ENCODE measurements at places on chromosomes 5 and 9. TPM values are rescaled to one million over a fixed set of nuclear protein-coding genes. Genes with fewer than 3 reads are reported as not detected.

GRCh38 chr5:115565233-115565632, 20.7 kb upstream of the FEM1C start:
- no peak for DNase-seq

DIRAS2 gene
- not detected for total RNA-seq

- DNase-seq = no peak
These were observed 9.9 kb downstream of the C9orf40 start for GRCh38 chr9:74942801-74943200.

PCDHA6 gene
- not detected for total RNA-seq

MYORG gene
- total RNA-seq = 0.36 TPM

DNA sequence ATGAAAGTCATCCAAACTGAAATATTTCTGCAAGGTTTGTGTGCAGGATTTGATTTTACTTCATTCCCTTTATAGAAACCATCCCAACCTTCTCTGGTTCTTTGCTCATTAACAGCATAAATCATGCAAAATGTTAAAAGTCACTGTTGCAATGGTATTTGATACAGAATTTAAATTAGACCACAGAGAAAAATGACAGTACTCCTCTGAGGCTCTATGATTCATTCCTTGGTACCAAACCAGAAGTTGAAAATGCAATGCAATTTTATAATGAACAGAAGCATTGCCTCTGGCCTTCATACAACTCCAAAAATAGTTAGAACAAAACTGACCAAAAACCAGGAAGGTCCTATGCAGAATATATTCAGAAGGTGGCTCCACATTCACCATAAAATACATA, 607.1 kb downstream of the TLE1 start:
- DNase-seq = no peak

- DNase-seq = no peak
These were observed 446.5 kb downstream of the EFNA5 start for GRCh38 chr5:107224272-107224671.

DNA sequence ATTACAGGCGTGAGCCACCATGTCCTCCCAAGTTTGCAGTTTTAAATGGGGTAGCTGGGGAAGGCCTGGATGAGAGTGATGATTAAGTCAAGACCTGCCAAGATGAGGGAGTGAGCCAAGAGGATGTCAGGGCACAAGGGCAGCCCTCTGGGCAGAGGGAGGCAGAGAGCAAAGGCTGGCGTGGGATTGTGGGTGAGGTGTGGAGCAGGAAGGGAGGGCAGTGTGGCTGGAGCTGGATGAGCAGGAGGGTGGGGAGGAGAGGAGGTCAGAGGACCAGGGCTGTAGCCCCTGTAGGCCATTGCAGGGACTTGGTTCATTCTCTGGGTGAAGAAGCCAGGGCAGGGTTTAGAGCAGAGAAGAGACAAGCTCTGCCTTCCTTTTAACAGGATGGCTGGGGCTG, 53.7 kb upstream of the CTNNA1 start:
- DNase-seq = no peak

DNA sequence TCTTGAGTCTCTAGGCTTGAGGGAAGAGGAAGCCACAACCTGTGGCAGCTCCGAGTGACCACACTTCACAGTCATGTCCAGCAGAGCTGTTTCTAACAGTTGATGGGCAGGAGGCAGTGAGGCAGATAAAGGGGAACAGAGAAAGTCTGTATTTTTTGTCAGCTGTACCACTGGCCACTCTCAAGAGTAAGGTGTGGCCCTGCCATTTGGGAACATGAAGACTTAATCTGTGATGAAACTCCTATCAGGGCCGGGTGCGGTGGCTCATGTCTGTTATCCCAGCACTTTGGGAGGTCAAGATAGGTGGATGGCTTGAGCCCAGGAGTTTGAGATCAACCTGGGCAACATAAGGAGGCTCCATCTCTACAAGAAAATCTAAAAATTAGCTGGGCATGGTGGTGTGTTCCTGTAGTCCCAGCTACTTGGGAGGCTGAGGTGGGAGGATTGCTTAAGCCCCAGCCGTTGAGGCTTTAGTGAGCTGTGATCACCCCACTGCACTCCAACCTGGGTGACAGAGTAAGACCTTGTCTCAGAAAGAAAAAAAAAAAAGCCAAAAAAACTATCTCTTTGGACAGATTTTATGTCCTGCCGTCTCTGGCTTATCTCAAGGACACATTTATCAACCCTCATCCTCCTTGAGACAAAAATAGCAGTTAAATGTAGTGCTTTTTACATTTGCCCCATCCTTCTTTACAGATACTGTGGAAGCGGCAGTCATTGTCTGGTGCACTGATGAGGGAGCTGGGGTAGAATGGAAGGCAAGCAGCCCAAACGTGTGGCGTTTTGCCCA, 11.9 kb upstream of the COL15A1 start:
- no peak for DNase-seq

- no peak for DNase-seq
These were observed 142.4 kb downstream of the PCSK5 start for GRCh38 chr9:76032797-76033373.

GRCh38 chr5:139390639-139391569, 1.2 kb upstream of the MZB1 start:
- no peak for DNase-seq

DNA sequence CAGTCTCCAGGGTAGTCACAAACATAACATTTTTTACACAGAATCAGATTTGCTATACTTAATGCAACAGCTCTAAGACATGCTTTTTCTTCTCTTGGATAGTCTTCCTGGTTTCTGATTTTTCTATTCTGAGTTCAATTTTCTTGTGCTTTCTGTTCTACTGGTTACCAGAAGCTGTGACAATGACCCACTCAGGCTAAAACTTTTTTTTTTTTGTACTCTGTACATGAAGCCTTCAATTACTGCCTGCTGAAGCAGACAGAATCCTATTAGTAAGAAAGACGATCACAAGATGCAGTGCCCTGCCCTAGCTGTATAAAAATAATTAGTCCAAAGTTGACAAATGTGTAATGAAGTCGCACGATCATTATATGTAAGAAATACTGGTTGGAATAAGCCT, 231.1 kb upstream of the TBCA start:
- no peak for DNase-seq

DNA sequence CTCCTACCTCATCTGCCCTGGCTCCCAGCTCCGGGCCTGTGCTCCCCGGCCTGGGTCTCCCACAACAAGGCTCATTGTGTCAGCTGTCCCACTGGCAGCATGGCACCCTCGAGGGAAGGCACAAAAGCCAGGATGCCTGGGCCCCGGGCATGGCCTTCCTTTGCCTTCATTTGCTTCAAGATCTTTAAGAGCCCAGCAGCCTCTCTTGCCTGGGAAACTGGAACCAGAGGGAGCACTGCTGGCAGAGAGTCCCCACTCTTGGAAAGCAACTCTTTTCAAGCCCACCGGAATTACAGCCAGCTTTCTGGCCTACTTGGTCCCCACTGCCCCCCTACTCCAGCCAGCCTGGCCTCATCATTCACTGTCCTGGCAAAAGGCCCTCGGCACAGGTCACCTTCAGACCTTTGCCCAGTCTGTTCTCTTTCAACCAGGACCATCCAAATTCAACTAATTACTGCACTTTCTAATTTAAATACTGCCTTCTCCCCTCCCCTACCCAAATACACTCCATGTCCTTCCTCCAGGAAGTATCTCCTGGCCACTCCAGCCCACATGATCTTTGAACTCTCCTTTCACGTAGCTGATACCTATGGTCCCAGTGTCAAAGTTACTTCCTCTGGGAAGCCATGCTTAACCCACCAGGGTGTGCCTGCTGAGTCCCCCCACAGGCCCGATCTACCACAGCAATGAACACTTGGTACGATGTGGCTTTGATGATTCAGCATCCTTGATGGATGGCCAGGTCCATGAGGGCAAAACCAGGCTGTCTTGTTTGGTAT, 8.9 kb downstream of the ZER1 start:
- DNase-seq = no peak

LIX1 gene
- total RNA-seq = not detected

- no peak for DNase-seq
These were observed 15.6 kb downstream of the NDUFAF2 start for GRCh38 chr5:60960591-60960990.

DNA sequence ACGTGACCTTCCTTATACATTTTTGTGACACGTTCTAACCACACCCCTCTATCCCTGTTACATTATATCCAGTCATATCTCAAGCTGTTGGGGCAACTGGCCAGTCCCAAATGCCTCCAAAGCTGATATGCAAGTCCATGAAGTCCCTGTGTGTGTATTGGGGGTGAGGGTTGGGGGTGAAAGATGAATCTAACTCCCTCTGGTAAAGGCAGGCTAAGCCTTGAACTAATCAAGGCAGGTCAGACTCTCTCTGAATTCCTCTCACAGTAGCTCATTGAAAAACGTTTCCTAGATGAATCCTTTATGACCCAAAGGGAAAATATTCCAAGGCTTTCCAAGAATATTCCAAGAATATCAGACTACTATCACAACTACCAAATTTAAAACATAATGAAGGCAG, 174.4 kb downstream of the MUSK start:
- no peak for DNase-seq

GRCh38 chr9:120985819-120986222, 59.2 kb upstream of the TRAF1 start:
- DNase-seq = no peak

SH3PXD2B gene
- total RNA-seq = 1.6 TPM

GRCh38 chr9:126527109-126527825, 86.5 kb upstream of the LMX1B start:
- DNase-seq = no peak

GRCh38 chr5:90585337-90585986, 26.9 kb downstream of the ADGRV1 start:
- no peak for DNase-seq

DNA sequence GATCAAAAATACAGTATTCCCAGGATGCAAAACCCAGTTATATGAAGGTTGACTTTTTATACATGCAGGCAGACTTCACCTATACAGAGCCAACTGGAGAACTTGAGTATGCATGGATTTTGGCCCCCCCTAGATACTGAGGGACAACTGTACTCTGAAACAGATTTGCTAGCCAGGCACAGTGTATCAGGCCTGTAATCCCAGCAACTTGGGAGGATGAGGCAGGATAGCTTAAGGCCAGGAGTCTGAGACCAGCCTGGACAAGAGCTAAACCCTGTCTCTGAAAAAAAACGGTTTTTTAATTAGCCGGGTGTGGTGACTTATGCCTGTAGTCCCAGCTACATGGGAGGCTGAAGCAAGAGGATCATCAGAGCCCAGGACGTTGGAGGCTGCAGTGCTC, 21.9 kb downstream of the PTBP3 start:
- DNase-seq = no peak

PCDHB7 gene
- not detected for total RNA-seq

HRCT1 gene
- total RNA-seq = not detected

TSSK1B gene
- not detected for total RNA-seq

RNF183 gene
- not detected for total RNA-seq

FAM81B gene
- total RNA-seq = not detected
